Activated naive CD8-positive, alpha-beta T cell treated with anti-CD3 and anti-CD28 coated beads, Interleukin-2, amount 50 U/mL, for 16 hours (primary cell): ENCODE measurements at places on chromosomes 6 and 20.
A peak's percentile ranks its signal among the peaks of the same experiment; 100 is the strongest.

- DNase-seq, result no peak
Measured at GRCh38 chr6:164455835-164456234, 853.6 kb downstream of the C6orf118 start.

DNA sequence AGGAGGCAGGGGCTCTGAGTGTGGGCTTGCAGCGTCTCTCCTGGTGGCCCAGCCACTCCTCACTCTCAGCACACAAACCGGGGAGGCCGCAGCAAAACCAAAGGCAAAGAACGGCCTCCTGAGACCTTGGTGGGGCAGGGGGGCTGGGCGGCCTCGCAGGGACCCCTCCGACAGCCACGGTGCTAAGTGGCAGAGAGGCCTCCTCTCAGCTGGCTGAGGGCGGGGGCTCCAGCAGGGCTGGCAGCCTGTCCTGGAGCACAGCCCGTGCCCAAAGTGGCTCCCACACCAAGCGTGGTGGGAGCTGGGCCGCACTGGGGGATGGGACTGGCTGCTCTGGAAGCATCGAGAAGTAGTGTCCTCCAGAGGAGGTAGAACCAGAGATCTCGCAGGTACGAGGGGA is 334.4 kb downstream of the QKI start:
- no peak for DNase-seq

DNA sequence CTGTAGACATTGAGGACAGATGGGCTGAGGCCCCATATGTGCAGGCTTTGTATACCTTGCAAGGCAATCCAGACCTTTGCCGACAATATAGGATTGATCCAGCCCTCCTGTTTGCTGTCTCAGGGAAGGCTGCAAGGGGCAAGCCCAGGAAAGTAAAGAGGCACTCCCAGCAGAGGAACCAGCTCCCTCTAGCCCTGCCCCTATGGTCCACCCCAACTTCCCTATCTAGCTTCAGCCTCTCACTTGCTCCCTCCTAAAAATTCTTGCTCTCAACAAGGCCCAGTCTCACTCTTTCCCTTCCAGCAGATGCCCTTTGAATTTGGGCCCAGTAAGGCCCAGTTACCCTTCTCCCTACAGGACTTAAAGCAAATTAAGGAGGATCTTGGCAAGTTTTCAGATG is 92.6 kb downstream of the JARID2 start:
- DNase-seq, result no peak

DNA sequence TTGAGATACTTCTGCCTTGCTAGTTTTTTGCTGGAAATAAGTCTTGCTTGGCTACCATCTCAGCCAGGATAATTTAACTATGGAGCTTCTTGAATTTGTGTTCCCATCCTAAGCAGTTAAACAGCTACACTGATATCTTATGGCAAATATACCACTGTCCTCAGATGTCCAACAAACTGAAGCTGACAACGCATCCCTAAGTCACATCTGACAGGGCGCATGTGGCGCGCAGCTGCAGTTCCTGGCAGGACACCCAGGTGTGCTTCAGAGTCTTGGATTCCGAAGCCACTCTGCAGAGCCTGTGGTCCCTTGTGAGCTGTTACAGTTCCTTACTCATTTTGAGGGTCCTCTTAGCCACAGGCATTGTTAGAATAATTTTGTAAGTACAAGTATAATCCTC is 127.9 kb downstream of the WDR27 start:
- DNase-seq, result no peak

GRCh38 chr6:7918403-7918802 is 7.8 kb upstream of the TXNDC5 start:
- DNase-seq, result no peak

GRCh38 chr20:8115436-8115835 is 16.6 kb upstream of the PLCB1 start:
- DNase-seq, result no peak

- peak; percentile 61 for DNase-seq
Measured at GRCh38 chr6:125986301-125987025, at the start of gene TRMT11. Gene TRMT11 (plus strand): TSS chr6:125986540. CDS start chr6:125986551, 11 bp downstream.

- no peak for DNase-seq
Measured at GRCh38 chr6:163876391-163876790, 461.9 kb downstream of the QKI start.

DNA sequence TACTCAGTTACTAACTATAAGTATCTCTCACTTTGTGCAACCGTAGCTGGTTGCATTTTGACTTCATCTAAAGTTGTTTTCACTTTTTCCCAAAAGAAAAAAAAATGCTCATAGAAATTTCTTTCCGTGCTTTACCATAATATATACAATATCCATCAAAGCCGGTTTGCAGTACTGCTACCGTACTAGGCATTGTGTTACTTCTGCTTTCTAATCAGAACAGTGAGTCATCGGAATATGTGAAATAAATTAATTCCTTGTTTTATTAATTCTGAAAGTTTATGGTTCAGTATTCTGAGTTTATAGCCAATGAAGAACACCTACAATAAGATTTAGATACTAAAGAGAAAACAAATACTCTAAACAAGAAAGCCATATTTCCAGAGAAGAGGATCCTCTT is 72.5 kb downstream of the TNFRSF21 start:
- DNase-seq, result no peak
